ENCODE measurements at places on chromosomes 4 and X.

DNA sequence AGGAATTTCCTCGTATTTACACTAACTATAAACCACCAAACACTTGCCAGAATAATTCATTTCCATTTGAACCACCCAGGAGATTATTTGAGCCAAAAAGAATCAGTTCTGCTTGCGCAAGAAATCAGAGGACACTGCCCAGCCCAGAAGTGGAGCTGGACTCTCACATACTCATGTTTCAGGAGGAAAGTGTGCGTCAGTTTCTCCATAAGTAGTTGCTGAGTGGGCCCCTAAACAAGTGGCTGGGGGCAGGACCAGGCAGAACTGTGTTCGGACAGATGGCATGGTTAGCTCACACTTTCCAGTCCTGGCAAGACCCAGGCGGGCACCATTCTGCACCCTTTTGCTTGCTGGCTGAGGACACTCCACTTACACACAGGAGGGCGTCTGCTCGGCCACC lies 38.8 kb downstream of the BTC start:
- DNase-seq = no peak

GRCh38 chr4:3372264-3372932 lies 69.4 kb upstream of the HGFAC start:
- DNase-seq = no peak

- no peak for DNase-seq
These were observed 433.3 kb downstream of the ADAM29 start for GRCh38 chr4:175351473-175351872.

- DNase-seq = no peak
These were observed 395 bp upstream of the SOWAHB start for GRCh38 chr4:76898385-76898692.

DNA sequence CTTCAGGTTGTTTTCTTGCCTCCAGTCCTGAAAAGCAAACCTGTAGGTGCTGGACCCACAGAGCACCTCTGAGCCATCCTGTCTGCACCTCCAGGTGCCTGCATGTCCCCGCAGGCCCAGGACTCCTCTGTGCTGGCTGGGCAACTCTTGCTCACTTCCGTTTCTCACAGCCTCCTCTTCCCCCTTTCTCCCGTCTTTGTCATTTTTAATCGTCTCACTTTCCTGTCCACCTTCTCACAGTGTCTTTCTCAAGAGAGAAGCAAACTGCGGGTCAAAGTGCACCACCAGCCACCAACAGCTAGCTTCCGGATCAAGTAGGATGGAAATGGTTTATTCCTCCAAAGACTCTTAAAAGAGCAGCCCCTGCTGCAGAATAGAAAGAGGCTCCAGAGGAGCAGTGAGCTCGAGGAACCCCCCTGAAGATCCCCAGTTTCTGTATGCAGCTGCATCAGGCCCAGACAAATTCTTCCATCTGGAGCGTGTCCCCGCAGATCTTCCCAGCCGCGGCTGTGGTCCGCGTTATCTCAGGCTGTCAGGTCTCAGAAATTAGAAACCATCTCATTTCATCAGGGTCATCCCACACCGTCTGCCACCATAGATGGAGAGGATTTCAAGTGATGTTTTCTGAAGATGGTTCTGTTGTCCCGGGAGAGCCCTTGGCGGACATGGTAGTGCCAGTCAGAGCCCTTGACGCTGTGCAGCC lies 87.7 kb downstream of the FHDC1 start:
- no peak for DNase-seq

- no peak for DNase-seq
These were observed 1.0 kb downstream of the WFS1 start for GRCh38 chr4:6270636-6271121.

- no peak for DNase-seq
These were observed 34.3 kb downstream of the MXRA5 start for GRCh38 chrX:3312109-3312508.

- DNase-seq = no peak
These were observed 530.3 kb downstream of the EPHA5 start for GRCh38 chr4:65139998-65140397.

GRCh38 chr4:57665806-57666205 lies 555.6 kb upstream of the IGFBP7 start:
- DNase-seq = no peak

- DNase-seq = no peak
These were observed 63.1 kb downstream of the RTL3 start for GRCh38 chrX:78595901-78596502.
